Thoracic aorta (tissue), 2 donors: ENCODE measurements at places on chromosomes 6 and 20.

DNA sequence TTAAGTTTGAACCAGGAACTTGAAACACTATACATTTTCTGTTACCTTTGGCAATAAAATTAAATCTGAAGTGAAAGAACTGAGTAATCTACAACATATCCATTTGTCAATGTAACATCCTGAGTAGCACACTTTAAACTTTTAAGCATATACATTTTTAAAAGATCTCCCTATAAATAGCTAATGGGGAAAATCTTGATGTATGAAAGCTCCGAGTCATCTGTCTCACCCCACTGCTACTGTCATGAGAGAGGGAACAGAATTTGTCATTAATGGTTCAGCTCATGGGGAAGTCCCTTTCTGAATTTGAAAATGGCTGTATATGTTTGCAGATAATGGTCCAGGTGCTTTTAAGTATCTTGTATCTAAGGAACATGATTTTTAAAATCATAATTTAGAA is 55.2 kb upstream of the NOX3 start:
- no peak for DNase-seq

- DNase-seq, result no peak
Observed at GRCh38 chr20:19867074-19867473, 109.0 kb downstream of the RIN2 start.

DNA sequence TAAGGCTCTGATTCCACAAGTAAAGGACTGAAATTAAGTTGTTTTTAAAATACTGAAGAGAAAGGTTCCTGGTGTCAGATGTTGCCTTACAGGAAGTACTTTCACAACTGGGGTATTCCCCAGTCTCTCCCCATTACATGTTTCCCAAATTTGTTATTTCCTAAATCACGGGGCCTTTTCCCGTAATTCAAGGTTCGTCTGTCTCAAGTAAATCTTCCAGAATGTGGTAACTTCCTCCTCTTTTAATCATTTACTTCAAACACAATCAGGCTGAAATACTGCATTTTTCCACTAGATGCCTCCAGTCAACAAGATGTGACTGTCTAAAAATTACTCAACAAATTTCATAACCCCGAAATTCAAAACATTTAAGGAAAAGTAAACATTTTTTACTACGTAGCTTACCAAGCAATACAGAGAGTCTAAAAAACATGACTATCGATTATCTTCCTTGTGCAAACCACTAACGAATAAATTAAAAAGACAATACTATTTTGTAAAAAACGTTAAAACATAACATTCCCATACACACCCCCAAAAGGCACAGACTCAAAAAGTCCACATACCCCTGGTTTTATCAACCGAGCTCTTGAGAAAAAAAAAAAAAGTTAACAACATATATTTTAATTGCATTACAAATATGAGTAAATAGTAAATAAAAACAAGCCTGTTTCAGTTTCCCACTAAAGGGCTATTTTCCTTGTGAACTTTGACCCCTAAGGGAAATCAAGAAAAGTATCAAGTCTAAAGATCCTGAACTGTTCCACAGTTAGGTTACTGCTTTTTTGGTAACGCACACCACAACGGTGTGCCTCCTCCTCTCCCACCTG is 1.7 kb downstream of the SOD2 start:
- DNase-seq, result no peak

DNA sequence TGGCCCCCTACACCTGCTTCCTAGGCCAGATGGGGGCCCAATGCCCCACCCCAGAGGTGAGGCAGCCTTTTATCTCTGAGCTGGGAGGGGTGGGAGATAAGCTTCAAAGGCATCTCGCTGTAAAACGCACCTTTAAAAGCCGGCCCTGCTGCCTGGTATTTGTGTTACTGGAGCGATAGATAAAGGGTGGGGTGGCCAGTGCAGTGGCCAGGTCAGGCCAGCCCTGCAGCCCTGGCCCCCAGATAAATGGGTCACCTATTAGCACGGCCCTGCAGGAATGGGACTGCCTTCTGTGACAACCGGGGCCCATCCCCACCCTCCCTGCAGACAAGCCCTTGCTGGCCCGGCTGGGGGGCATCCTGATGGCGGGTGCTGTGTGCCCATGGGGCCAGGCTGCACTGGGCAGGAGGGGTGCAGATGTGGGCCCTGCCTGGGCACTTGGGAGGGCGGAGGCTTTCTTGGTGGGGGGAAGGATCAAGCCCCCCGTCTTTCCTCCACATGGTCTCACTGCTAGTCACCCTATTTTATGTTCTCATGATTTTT is 3.0 kb upstream of the RBBP8NL start:
- DNase-seq, result no peak

DNA sequence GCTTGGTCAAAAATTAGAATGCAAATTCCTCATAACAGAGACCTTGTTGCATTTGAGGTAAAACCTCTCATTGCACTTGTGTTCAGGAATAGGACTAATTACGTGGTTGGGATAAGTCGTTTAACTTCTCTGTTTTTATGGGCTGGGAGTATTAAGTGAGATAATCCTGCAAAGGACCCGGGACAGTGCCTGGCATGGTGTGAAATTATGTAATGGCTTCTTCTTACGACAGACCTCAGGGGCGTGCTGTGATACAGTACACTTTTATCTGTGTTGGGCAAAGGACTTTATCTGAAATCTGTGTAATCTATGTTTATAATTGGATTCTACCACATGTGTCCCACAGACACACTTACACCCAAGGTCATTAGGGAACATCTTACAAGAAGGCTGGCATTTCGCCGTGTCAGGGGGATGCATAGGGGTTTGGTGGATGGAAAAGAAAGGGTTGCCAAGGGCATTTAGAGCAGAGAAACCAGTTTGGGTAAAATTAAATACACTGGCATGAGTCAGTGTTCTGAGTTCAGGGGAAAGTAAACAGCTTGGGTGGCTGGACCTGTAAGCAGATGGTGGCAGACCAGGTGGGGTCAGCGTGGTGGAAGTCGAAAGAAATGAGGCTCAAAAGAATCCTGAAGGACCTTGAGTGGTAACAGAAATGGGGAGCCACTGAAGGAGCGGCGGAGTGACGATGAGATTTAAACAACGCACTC is 17.2 kb upstream of the RTF2 start:
- DNase-seq, result no peak

GRCh38 chr6:108193131-108193530 is 27.3 kb downstream of the NR2E1 start:
- no peak for DNase-seq

- DNase-seq, result peak; percentile 79
Observed at GRCh38 chr6:3825851-3826581, 23.2 kb upstream of the FAM50B start.

GRCh38 chr6:160595838-160596832 is 67.9 kb downstream of the LPA start:
- no peak for DNase-seq

- DNase-seq, result no peak
Observed at GRCh38 chr6:128363020-128363813, 157.2 kb downstream of the PTPRK start.

- no peak for DNase-seq
Observed at GRCh38 chr6:43901733-43902230, 131.8 kb downstream of the VEGFA start.

- DNase-seq, result no peak
Observed at GRCh38 chr6:148851683-148852556, 105.1 kb downstream of the UST start.

GRCh38 chr20:10447028-10447427 is 11.9 kb downstream of the SLX4IP start:
- no peak for DNase-seq

GRCh38 chr6:71346334-71346694 is 57.7 kb downstream of the OGFRL1 start:
- DNase-seq, result no peak

DNA sequence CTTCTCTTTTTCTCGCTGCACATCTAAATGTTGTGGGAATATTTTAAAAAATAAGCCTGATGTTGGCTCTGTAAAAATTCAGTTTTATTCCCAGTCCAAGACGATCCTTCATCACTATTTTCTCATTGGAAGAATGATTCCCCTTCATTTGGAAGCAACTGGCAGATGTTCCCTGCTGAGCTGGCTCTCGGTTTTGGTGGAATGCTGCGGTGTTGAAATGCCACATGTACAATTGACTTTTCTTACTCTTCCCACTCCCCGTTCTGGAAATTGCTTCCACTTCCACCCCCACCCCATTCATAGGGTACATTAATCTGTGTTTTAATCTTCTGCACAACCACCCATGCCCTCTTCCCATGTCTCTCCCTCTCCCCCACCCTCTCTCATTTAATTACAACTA is 496.3 kb upstream of the MAP3K7 start:
- no peak for DNase-seq

GRCh38 chr6:27605401-27606342 is 132.8 kb upstream of the ZNF184 start:
- no peak for DNase-seq

GRCh38 chr6:157089258-157089657 is 234.1 kb downstream of the TMEM242 start:
- no peak for DNase-seq

- no peak for DNase-seq
Observed at GRCh38 chr6:134962421-134962820, 12.5 kb upstream of the ALDH8A1 start.

DNA sequence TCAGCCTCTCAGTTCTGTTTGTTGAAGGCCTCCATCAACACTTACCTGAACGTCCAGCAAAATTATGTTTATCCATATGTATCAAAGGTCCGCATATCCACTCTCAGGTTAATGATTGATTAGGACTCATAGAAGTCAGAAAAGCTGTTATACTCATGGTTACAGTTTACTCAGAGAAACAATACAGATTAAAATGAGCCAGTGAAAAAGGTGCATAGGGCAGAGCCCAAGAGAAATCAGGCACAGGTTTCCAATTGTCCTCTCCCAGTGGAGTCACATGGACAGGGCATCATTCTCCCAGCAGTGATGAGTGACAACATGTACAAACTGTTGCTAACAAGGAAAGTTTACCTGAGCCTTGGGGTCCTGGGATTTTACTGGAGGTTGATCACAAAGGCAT is 36.2 kb downstream of the THEMIS start:
- DNase-seq, result no peak

- DNase-seq, result no peak
Observed at GRCh38 chr6:121934451-121934850, 465.0 kb upstream of the HSF2 start.
